Thoracic aorta (tissue), 2 donors: ENCODE measurements at places on chromosomes 7 and 10.
A peak's percentile ranks its signal among the peaks of the same experiment; 100 is the strongest.

GRCh38 chr10:73339436-73339835 lies 19.2 kb downstream of the CFAP70 start:
- no peak for DNase-seq

DNA sequence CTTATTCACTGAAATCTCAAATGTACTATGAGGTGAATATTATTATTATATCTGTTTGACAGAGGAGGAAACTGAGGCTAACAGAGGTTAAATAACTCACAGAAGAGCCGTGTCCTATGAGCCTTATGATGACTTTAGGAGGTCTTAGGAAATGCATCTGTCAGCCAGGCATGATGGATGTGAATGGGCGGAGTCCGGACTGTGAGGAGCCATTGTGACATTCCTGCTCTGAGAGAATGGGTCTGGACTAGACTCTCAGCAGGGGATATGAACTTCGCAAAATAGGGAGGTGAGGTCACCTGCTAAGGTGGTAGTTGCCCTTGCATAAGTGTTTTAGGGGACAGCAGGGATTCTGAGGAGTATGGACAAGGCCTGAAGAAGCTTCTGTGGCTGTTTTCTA lies 153.6 kb downstream of the TMEM178B start:
- DNase-seq, result no peak

- DNase-seq, result no peak
Observed at GRCh38 chr10:1626835-1627234, 110.5 kb downstream of the ADARB2 start.

DNA sequence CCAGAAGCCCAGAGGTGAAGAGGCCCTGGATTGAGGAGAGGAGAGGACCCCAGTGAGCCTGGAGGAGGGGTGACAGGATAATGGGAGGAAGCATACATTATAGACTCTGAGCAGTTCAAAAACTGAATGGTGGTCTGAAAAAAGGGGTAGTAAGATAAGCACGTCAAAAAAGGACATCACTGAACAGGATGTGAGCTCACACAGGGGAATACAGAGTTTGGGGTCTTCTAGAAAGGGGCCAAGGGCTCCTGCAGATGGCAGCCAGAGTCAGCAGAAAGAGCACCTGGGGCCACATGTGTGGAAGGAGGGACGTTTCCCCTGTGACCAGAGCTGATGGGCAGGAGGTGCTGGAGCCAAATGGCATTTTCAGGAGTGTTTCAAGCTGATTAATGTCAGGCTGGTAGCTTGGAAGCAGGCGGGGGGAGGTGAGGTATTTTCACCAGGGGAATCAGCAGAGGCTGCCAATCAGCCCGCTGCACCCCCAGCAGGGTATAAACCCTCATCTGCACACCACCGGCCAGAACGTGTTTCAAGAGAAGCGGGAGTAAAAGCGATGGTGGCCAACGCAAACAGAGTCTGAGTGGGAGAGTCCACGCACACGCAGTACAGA lies 85.8 kb downstream of the TNS3 start:
- DNase-seq, result no peak

- DNase-seq, result no peak
Observed at GRCh38 chr7:45073031-45073785, 15.6 kb downstream of the NACAD start.

- DNase-seq, result no peak
Observed at GRCh38 chr10:75398200-75398691, 3.3 kb downstream of the ZNF503 start.

- DNase-seq, result peak; percentile 46
Observed at GRCh38 chr10:71766717-71767419, 6.5 kb downstream of the VSIR start.

GRCh38 chr7:209906-210305 lies 17.5 kb downstream of the FAM20C start:
- DNase-seq, result no peak

DNA sequence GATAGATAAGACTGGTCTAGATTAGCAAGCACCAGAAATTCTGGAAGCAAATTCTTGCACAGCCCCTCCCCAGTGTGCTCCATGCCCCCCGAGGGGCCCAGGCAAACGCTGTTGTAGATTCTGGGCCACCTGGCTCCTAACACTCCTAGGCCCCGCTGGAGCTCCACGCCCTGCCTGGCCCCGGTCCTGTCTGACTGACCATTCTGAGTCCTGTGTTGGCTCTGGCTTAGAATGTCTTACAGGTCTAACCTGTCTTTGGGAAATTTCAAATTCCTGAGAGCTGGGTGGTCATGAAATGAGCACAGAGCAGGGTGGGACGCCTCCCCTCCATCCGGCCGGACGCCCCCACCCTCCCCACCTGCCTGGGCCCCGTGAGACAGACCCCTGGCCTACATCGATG lies 12.6 kb upstream of the OPALIN start:
- no peak for DNase-seq

- DNase-seq, result no peak
Observed at GRCh38 chr10:66836057-66836456, 89.8 kb upstream of the LRRTM3 start.

DNA sequence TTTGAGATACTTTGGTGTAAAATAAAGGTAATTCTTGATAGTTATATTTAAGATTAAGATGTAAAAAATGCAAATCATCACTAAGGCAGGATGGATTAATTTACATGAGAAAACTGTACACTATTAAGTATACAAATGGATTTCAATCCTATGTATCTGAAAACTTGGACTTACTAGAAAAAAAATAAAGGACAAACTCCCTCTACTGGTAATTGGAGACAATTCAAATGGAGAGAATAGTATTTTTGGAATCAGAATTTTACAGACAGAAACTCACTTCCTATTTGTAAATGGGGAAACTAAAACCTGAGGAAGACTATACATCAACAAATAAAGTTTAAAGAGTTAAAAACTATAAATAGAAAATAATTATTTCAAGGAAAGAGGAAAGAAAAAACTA lies 62.6 kb downstream of the CUL2 start:
- no peak for DNase-seq
